ENCODE measurements at places on chromosomes 3 and 15. TPM values are rescaled to one million over a fixed set of nuclear protein-coding genes. Genes with fewer than 3 reads are reported as not detected.

The ZKSCAN7 gene
- total RNA-seq = 17.5 TPM

The SLC2A2 gene
- total RNA-seq = not detected

The GOLGA8S gene
- not detected for total RNA-seq

The GLDN gene
- not detected for total RNA-seq

The CFAP20DC gene
- 8.3 TPM for total RNA-seq

The ROBO1 gene
- total RNA-seq = 0.46 TPM

The CHRFAM7A gene
- 8.6 TPM for total RNA-seq

The PARP15 gene
- not detected for total RNA-seq

The GOLGA8G gene
- total RNA-seq = not detected

The INSYN1 gene
- total RNA-seq = not detected

The AZI2 gene
- total RNA-seq = 62.1 TPM

The UBA7 gene
- total RNA-seq = 5.3 TPM

The CFAP91 gene
- total RNA-seq = 0.17 TPM

The LRRIQ4 gene
- total RNA-seq = not detected

The SELENOS gene
- 96.6 TPM for total RNA-seq

The FBXL2 gene
- 5.7 TPM for total RNA-seq

The RETNLB gene
- total RNA-seq = not detected

The LSAMP gene
- total RNA-seq = not detected

The MAP3K13 gene
- 20.6 TPM for total RNA-seq

The ROPN1B gene
- total RNA-seq = not detected

The C3orf85 gene
- total RNA-seq = not detected

The SNRPA1 gene
- total RNA-seq = 46.7 TPM

The NMNAT3 gene
- total RNA-seq = 73.6 TPM

The NOX5 gene
- total RNA-seq = not detected

The CFAP100 gene
- total RNA-seq = not detected

The KCNMB2 gene
- not detected for total RNA-seq

The PEX5L gene
- 15.2 TPM for total RNA-seq

The DNAJC17 gene
- total RNA-seq = 103 TPM

The CPLX3 gene
- not detected for total RNA-seq

The IGF2BP2 gene
- 27.6 TPM for total RNA-seq

The IGSF10 gene
- not detected for total RNA-seq

The AGTR1 gene
- total RNA-seq = 0.03 TPM
